Karpas-422 (cell line): ENCODE measurements at places on chromosomes 3 and 15.

GRCh38 chr15:57506422-57506821, 85.3 kb upstream of the MYZAP start:
- no peak for DNase-seq
- no peaks in the 10 kb centered on the region for H3K27me3 ChIP-seq
- H3K4me1 ChIP-seq: no peaks in the 10 kb centered on the region
- H3K36me3 ChIP-seq: no peaks in the 10 kb centered on the region

GRCh38 chr15:41866263-41866703, 27.6 kb downstream of the SPTBN5 start:
- DNase-seq: no peak
- no peaks in the 10 kb centered on the region for H3K4me1 ChIP-seq
- no peaks in the 10 kb centered on the region for H3K27me3 ChIP-seq

- no peak overlapping the region for H3K4me3 ChIP-seq
- H3K4me1 ChIP-seq: no peaks in the 10 kb centered on the region
- H3K27me3 ChIP-seq: no peaks in the 10 kb centered on the region
- H3K36me3 ChIP-seq: no peaks in the 10 kb centered on the region
These were observed 442.4 kb downstream of the MCTP2 start for GRCh38 chr15:94673801-94674200.

- no peak for DNase-seq
- H3K4me3 ChIP-seq: no peak overlapping the region
- H3K27ac ChIP-seq: no peak overlapping the region
These were observed 11.7 kb upstream of the NMB start for GRCh38 chr15:84669726-84670125.

DNA sequence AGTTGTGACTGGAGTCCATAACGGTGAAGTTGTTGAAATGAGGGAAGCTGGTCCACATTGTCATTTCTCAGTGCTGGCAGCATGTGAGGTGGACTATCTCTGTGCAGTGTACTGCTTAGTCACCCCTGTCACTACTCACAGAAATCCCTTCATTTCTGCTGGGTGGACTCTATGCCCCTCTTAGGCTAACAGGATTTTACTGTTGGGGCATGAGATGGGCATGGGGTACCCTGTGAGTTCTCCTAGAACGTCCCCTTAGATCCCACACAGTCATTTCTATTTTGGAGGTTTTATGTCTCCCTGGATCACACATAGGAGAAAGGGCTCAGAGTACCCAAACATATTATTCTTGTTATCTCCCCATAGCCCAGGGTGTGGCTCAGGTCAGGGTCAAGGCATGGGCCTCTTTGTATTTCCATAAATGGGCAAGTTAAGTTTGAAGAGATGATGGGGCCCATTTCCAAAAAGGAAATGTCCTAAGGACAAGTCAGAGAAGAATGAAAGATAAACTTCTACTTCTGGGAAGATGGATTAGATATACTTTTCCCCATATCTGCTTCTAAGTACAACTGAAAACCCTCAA, 15.2 kb downstream of the P2RY1 start:
- no peak overlapping the region for H3K4me3 ChIP-seq
- DNase-seq: no peak
- H3K27ac ChIP-seq: no peak overlapping the region
- no peaks in the 10 kb centered on the region for H3K27me3 ChIP-seq
- H3K4me1 ChIP-seq: no peaks in the 10 kb centered on the region
- no peaks in the 10 kb centered on the region for H3K36me3 ChIP-seq

- no peaks in the 10 kb centered on the region for H3K36me3 ChIP-seq
- no peaks in the 10 kb centered on the region for H3K27me3 ChIP-seq
- H3K4me1 ChIP-seq: no peaks in the 10 kb centered on the region
These were observed 304.6 kb upstream of the KCNMB2 start for GRCh38 chr3:178231645-178232044.

DNA sequence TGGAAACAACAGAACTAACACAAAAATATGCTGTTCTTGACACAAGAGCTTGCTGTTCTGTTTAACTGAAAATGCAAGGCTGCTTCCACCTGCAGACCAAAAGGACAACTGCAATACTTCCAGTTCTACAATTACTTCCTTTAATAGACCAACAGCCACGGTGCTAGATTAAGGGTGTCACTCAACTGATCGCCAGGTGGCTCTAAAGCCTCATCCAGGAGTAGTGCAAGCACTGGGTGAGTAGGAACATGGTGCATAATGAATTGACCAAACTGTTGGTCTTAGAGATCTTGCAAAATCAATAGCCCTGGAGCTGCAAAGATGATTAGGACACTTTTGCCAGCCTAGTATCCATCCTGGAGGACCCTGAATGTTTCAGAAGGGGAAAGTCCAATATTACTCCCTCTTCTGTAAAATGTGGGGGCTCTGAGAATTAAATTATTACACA, 3.6 kb upstream of the CLDN16 start:
- H3K4me3 ChIP-seq: no peak overlapping the region
- no peak overlapping the region for H3K27ac ChIP-seq
- H3K27me3 ChIP-seq: no peaks in the 10 kb centered on the region
- H3K4me1 ChIP-seq: peaks cover 6% of the 10 kb centered on the region
- no peaks in the 10 kb centered on the region for H3K36me3 ChIP-seq

GRCh38 chr3:168325684-168326083, 230.0 kb upstream of the GOLIM4 start:
- no peaks in the 10 kb centered on the region for H3K27me3 ChIP-seq
- H3K36me3 ChIP-seq: no peaks in the 10 kb centered on the region
- no peak overlapping the region for H3K27ac ChIP-seq
- H3K4me3 ChIP-seq: no peak overlapping the region
- H3K4me1 ChIP-seq: no peaks in the 10 kb centered on the region
- DNase-seq: no peak
